ENCODE measurements at places on chromosomes 2 and 18.

- DNase-seq = no peak
These were observed 105.0 kb upstream of the DNAJC10 start for GRCh38 chr2:182611009-182611408.

GRCh38 chr2:240304746-240305161 lies 130.7 kb upstream of the GPC1 start:
- DNase-seq = no peak

DNA sequence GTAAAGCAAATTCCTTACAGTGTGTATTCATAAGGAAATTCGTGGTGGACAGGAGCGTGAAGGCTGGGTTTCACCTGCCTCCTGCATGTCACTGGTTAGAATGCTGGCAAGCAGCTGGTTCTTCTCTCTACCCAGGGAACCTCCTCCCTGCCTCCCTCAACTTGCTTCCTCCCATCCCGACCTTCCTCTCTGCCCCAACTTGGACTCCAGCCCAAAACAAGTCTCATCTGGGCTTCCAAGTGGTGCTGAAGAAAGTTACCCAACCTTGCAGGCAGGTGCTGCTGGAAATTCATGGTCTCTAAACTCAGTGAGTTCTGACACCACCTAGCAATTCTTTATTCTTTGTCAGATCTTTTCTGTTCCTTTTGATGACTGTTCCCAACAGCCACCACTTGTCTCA lies 184.5 kb downstream of the BCL2 start:
- DNase-seq = no peak

DNA sequence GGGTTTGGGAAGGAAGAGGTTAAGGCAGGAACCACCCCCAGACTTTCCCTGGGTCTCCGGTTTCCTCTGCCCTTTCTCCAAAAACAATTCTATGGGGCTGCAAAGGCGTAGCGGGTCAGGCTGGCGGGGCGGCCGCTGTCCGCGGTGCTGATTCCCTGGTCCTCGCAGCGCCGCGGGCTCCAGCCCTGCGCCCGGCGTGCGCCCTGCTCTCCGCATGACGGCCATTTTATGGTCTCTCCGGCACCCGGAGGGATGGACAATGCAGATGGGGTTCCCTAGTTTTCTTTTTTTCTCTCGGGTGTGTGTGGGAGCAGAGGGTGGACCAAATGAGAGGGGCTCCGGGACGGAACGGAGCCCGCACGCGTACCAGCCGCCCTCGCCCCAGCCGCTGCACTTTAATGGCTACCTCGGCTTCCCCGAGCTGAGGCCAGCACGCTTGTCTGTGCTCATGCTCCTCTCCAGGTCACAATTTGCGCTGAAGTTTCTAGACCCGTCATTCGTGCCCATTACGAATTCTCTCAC lies 1.6 kb downstream of the ST8SIA3 start:
- peak; percentile 67 for DNase-seq

DNA sequence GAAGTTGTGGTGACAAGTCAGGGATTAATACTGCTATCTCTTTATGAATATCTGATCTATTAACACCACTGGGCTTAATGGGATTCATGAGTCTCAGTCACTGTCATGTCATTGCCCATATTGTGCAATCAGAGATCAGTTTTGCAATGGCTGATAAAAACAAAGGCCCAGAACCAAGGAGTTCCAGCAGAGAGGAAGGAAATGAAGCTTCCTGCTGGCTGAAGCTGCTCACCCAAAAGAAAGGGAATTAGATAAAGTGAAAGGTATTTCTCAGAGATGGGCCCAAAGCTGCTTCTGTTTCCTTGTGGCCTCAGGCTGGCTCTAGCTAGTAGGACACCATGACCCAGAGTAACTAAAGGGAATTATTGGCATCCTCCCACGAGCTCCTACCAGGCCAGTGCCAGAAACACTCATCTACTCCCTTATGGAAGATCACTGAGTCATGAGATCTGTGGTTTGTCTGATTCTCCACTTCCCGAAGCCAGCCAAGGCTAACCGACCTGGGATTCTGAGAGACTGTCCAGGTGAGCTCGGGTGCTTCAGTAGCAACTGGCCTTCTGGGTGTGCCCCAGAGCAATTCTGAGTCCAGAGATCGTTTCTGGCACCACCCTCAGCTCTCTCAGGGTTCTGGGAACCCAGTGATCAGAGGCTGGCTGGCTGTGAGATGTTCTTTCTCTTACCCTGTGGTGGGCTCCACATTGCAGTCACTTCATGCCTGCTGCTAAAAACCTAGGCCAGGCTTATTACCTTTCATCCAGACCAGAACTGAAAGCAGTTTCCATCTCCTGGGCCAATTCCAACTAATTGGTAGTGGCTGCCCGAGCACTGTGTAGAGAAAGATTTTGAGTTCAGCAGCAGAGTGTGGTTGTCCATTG lies 129.5 kb upstream of the PELI1 start:
- no peak for DNase-seq

- peak; percentile 44 for DNase-seq
These were observed 87.9 kb downstream of the ICOS start for GRCh38 chr2:204024503-204024902.

GRCh38 chr2:223562078-223562477 lies 40.1 kb downstream of the SCG2 start:
- DNase-seq = no peak

GRCh38 chr2:143717053-143717452 lies 587.8 kb downstream of the ARHGAP15 start:
- no peak for DNase-seq

DNA sequence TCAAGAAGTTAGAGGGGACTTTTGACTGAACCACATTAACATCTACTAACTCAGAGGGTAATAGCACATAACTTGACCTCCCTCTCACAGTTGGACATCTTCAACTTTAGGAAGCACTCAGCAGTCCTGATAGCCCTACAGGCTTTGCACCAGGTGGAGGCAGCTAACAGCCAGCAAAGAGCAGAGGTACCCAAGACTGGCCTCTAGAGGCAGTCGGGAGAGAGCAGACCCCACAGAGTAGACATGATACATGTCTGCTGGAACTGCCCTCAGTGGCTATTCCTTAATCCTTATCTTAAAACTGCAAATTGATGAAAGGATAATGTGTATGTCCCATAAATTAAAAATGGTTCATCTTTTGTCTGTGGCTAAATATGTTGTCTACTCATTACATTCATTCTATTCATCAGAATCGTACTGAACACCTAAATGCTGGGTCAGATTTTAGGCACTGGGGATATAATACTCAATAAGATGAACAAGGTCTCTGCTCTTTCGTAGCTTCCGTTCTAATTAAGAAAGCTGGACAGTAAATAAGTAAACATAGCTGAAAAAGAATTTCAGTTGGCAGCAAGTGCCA lies 49.8 kb downstream of the CAB39 start:
- DNase-seq = peak; percentile 37

DNA sequence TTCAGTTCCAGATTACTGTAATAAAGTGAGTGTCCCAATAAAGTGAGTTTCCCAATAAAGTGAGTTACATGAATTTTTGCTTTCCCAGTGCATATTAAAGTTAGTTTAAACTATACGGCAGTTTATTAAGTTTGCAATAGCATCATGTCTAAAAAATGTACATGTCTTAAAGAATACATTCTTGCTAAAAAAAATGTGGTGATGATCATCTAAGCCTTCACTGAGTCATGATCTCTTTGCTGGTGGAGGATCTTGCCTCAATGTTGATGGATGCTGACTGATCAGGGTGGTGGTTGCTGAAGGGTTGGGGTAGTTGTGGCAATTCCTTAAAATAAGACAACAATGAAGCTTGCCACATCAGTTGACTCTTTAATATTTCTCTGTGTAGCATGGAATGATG lies 664.2 kb downstream of the TDRD15 start:
- no peak for DNase-seq

DNA sequence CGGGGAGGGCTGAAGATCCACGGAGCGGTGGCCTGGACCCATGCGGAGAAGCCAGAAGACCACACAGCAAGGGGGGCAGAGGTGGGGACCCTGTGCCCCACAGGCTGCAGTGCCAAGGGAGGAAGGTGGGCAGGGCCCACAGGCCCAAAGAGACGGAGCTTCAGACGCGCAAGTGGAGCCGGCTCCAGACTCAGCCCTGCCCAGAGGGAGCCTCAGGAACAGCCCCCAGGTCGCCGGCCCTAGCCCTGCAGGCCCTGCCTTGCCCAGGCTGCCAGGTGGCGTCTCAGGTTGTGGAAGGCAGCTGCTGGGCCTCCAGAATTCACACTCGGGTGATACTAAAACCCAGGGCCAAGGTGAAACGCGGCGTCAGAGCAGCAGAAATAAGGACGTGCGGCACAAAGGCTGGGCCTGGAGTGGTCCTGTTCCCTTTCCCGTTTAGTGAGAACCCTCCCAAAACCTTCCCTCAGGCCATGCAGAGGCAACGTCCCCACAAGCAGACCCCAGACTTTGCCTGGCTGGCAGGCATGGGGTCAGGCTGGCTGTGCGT lies 36.8 kb downstream of the SLC66A2 start:
- DNase-seq = no peak

GRCh38 chr2:72036595-72036994 lies 111.1 kb downstream of the CYP26B1 start:
- no peak for DNase-seq

- DNase-seq = no peak
These were observed 373.9 kb downstream of the SETBP1 start for GRCh38 chr18:45054636-45055035.

- no peak for DNase-seq
These were observed 18.1 kb downstream of the SULT1C3 start for GRCh38 chr2:108257757-108258331.

DNA sequence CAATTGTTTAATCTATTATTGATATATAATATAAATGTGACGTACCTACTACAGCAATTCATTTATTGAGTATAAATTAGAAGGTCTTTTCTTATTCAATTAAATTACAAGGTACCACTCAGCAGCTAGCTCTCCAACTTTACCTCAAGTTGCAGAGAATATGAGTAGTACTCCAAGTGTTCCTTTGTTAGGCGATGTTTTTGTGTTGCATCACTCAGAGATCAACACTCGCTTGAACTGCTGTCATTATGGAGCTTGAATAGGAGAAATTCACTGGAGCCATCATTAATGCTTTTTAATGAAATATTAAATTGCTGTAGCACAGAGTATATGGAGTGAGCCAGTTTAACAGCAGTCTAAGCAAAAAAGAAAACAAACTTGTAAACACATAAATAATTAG lies 320.0 kb downstream of the FSIP2 start:
- DNase-seq = peak; percentile 88

DNA sequence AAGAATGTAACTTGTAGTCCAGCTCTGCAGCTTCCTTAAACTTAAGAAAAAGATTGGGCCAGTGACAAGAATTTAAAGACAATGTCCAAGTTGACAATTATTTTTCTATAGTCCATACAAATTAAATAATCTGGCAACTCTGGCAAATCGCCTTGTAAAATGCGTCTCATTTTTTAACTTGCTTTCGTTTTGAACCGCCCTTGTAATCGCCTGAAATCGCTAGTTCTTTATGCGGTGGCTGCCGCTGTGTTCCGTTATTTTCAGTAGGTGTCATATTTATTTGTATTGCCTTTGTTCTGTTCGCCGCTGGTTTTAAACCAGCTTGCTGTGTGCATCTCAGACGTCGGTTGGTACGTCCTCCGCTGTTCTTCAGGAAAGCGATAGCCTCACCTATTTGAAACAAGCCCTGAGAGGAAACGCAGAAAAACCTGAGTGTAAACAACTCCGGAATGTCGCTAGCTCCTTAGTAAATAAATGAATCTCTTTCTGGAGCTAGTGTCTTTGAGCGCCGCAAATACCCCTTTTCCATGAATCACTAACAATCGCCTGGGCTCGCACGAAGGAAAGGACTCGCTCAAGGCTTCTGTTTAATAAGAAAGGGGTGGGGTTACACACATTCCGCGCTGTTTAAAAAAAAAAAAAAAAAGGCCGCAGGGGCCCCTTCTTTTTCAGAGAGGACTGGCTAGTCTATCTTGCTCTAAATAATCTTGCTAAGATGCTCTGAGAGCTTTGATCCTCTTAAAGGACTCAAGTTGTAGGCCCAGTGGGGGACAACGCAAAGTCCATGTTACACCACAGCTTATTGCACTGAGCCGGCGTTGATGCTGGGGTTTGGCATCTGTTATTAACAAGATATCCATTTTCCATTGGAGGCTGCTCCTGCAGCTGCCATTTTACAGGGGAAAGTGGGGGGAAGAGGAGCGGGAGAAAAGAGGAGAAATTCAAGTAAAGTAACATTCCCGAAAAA lies 3.0 kb downstream of the HOXD8 start:
- DNase-seq = no peak

- no peak for DNase-seq
These were observed 23.1 kb downstream of the ELP2 start for GRCh38 chr18:36152781-36153180.

DNA sequence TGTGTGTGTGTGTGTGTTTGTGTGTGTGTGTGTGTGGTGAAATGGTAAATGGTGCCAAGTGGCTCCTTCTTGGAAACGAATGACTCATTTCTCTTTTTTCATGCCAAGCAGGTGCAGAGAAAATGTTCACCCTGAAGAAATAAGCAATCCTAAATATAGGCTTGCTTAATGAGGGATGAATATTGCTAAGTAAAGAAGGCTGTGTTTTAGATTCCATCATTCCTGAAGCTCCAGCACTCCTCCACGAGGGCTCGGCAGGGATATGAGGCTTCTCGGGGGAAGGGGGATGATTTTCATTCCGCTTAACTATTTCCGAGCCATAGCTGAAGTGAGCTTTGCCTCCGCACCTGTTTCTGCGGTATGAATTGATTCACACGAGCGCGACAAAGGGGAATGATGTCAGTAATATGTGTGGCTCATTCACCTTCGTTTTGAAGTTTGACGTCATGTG lies 72.9 kb downstream of the TSN start:
- DNase-seq = peak; percentile 45

DNA sequence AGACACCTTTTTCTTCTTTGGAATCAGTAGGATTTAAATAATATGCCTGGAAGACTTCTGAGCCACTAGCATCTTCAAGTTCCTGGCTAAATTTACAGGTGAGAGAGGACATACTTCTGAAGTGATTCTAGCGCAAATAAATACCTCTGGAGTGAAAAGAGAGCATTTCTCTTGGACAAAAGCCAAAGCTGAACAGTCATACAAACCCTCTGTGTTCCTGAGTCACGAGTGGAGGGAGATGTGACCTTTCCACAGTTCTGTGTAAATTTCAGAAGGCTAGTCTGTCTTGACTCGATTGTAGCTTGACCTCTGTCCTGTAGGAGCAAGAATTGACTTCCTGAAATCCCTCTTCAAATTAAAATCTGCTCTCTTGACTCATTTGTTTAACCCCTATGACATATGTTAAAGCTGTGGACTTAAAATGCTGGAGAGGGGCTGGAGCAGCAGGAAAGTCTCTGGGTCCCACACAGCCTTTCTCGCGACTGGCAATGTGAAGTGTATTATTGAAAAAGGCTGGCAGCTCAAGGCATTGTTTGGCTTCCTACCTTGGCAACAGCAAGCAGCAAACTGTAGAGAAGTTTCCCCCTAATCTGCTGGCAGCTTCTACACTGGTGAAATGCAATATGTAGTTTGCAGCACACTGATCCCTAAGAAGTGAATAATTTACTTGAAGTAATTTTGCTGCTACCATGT lies 79.6 kb upstream of the GCFC2 start:
- DNase-seq = no peak

DNA sequence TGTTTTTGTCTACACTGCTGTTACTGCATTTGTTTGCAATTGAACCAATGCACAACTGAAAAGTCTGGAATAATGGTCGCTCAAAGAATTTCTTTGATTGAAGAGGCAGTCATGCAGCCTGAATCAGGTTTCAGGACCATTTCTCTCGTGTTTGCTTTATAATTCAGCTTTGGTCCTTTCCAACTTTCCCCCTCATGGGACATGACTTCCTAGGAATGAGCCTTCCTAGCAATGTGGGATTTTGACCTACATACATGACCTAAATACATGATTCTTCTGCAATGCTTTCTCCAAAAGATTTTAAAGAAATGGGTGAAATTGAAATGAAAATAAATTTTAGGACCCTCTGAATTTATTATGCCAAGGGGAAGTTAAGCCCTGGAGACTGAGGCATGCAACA lies 197.4 kb downstream of the MREG start:
- DNase-seq = no peak

All from NCI-H2227 treated with DMSO at 0.1 percent for 48 hours (cell line).